WERI-Rb-1 (cell line): ENCODE measurements at places on chromosomes 6 and 20.
A peak's percentile ranks its signal among the peaks of the same experiment; 100 is the strongest.

- DNase-seq = no peak
Observed at GRCh38 chr20:35174458-35175216, 2.8 kb downstream of the PROCR start.

DNA sequence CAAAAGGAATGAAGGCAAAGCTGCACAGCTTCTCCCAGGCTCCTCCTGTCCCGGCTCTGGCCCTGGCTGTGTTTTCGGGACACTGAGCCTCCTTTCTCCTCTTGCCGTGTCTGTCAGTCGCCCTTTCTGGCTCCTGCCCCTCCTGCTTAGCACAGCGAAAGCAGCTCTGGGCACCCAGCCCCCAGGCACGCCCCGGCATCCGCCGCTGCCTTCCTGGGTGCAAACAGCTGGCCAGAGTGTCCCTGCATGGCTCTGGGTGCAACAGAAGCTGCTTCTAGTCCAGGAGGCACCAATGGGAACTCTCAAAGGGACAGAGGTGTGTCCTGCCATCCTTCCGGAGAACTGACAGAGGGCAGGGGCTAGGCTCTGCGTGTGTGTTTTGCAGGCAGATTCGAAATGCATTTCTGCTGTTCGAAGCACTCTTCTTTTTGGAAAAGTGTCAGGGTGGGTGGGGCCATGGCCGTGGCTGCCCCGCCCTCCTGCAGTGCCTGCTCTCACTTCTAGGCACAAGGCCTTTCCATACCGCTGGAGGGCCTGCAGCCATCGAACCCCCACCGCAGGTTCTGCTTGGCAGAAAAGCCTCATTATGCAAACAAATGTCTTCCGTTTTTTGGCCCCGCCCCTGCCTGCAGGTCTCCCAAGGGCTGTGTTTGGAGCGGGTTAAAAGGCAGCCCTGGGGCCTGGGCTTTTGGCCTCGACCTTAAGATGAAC is 15.5 kb downstream of the COL9A3 start:
- DNase-seq = no peak

DNA sequence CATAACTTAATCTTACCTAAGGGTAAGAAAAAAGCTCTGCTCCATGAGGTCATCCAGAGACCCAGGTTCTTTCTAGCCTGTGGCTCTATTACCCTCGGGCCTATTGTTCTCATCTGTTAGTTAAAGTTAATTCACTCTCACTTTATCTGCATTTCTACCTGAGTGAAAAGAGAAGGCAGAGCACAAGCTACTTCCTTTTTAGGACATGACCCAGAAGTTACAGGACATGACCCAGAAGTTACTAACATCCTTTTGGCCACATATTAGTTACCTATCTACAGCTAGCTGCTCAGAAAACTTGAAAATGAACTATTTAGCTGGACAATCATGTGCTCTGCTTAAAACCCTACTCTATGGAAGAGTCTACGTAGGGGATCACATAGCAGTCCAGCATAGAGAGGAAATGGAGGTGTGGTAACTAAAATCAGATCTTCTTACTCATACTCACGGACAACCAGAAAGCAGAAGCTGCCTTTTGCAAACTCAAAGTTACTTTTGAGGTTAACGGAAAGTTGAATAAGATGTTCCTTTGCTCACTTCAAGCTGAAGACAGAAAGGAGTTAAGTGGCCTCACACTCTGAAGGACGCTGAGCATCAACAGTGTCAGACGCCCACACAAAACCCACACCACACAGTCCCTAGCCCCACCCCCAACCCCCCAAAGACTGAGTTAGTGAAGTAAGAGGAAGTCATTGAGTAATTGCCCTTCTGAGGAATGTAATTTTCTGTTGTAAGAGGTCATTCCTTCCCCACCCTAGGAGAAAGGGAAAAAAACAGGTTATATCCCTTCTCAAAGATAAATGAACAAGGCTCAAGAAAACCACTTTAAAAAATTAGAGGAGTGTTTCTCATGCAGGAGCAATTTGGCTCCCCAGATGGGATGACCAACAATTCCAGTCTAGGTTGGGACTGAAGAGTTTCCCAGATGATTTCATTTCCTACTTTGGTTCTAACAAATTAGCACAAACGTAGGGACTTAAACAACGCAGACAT is 45.9 kb upstream of the TAB2 start:
- DNase-seq = no peak

DNA sequence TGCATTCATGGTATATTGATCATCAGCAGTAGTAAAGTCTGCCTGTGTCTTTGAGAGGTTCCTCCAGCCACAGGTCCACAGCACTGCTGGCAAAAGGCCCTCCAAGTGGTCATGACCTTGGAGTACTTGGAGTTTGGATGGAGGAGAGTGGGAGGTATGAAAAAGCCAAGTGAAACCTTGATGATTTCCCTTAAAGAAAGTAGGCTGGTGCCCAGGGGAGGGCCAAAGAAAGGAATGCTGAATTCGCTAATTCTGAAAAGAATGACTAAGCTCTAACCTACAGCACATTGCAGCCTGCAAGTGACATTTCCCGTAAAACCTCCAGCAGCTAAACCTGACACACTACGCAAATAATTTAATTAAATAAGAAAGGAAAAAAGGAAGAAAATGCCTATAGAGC is 223.4 kb upstream of the TAB2 start:
- DNase-seq = no peak

- no peak for DNase-seq
Observed at GRCh38 chr6:38555606-38556005, 84.1 kb downstream of the BTBD9 start.

GRCh38 chr6:5294392-5295211 is 33.3 kb downstream of the FARS2 start:
- no peak for DNase-seq

DNA sequence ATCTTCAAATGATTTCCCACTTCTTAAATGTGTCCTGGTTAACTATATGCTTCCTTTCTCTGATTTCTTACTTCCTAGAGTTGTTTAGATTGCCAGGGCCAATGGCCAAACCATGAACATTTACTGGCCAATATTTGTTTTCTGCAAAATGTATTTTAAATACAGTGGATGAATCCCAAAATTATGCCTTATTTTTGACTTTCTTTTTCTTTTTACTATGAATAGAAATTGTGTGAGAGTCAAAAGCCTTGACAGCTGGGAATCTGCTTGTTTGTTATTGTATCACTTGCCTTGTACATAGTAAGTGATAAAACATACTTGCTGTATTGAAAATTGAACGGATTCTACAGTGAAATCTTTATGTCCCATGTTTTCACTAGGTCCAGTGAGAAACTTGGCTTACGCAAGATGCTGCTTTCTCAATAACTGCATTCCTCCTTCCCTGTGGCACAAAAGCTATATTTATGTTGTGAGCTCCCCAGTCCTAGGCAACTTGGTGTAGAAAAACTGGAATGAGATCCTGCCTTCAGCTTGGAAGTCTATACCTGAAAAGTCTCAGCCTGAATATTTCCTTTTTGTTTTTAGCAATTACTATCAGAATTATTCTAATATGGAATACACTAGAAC is 295.2 kb downstream of the EPHA7 start:
- DNase-seq = no peak

DNA sequence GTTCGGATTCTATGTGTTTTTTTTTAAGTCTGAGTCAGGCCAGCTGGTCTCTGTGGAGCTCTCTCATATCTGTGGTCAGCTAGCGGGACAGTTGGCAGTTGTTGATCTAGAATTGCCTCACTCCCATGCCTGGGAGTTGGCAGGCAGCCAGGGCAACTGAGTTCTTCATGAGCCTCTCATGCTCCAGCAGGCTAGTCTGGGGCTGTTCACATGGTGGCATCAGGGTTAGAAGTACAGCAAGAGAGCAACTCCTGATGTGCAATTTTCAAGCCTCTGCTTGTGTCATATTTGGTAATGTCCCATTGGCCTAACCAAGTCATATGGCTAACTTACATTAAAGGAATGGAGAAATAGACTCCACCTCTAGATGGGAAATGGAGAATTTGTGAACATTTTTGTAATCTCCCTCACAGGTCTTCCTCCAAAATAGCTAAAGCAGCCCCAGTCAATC is 6.7 kb upstream of the IFT52 start:
- no peak for DNase-seq

DNA sequence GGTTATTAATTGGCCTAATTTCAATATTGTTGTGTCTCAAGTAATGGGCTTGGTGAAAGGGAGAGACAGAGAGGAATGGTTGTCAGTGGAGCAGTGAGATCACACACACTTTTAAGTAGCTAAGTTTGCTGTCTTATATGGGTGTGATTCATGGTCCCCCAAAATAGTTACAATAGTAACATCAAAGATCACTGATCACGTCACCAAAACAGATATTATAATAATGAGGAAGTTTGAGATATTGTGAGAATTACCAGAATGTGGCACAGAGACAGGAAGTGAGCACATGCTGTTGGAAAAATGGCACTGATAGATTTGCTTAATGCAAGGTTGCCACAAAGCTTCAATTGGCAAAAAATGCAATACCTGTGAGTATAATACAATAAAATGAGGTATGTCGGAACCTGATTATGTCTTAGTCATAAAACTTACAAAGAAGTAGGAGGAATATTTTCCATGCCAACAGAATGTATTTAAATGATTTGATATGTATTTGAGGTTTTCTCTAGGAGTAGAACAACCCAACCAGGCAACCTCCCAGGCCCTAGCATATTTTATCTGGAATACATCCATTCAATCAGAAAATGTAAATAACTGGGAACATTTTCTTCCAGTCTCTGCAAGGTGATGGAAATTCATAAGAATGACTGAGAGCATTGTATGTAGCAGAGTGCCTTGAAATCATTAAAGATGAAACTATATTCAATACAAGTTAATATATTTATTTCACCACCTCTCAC is 167.8 kb downstream of the CARMIL1 start:
- no peak for DNase-seq

DNA sequence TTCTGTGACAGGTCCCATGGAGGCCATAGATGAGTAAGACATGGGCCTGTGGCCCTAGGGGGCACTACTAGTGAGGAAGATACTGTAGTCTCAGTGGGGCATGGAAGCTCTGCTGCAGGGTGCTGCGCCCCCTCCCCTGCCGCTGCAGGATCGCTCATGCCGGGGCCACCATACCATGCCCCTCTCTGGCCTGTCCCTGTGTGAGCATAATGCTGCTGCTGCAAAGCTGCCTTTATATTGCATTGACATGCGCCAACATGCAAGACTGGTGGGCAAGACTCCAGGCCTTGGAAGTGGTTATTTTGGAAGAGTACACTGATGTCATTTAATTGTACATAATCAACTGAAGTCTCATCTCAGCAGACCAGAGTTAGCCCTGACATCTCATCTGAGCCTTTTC is 60.0 kb downstream of the TOX2 start:
- DNase-seq = no peak

- peak; percentile 20 for DNase-seq
Observed at GRCh38 chr20:50670126-50670862, 21.0 kb downstream of the RIPOR3 start.

DNA sequence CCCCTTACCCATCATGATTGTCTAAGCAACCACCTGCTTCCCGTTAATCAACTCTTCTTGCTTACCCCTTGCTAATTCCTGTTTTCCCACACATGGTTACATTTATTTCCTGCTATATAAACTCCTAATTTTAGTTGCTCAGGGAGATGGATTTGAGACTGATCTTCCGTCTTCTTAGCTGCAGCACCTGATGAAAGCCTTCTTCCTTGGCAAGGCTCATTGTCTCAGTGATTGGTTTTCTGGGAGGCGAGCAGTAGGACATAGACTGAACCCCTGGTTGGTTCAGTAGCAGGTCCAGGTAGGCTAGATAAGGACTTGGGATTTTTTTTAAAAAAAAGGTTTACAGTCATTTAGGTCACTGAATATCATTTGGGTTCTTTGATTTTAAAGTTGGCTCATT is 50.4 kb downstream of the PRND start:
- DNase-seq = no peak

- DNase-seq = no peak
Observed at GRCh38 chr6:141667580-141668309, 465.0 kb upstream of the GJE1 start.

- DNase-seq = no peak
Observed at GRCh38 chr6:81759782-81760181, 7.3 kb upstream of the TENT5A start.

DNA sequence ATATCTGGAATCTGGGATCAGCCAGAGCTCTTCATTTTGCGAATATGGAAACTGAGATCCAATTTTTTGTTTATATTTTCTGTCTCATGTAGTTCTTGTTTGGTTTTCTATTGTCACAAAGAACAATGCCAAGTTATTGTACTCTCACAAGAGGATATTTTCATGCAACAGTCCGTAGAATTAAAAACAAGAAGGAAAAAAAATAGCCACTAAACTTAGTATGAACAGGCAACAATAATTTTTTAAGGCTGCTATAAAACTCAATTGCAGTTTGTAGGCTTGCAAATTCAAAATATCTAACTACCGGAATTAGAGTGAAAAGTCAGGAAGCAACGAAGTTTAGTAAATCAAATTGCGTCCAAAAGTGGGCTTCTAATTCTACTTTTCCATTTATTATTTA is 1.2 kb downstream of the POPDC3 start:
- DNase-seq = no peak

GRCh38 chr20:62887152-62887859 is 25.7 kb upstream of the TCFL5 start:
- no peak for DNase-seq

- no peak for DNase-seq
Observed at GRCh38 chr6:170523256-170524171, 29.6 kb downstream of the PSMB1 start.

- DNase-seq = no peak
Observed at GRCh38 chr6:47157653-47158219, 115.6 kb upstream of the ADGRF1 start.

DNA sequence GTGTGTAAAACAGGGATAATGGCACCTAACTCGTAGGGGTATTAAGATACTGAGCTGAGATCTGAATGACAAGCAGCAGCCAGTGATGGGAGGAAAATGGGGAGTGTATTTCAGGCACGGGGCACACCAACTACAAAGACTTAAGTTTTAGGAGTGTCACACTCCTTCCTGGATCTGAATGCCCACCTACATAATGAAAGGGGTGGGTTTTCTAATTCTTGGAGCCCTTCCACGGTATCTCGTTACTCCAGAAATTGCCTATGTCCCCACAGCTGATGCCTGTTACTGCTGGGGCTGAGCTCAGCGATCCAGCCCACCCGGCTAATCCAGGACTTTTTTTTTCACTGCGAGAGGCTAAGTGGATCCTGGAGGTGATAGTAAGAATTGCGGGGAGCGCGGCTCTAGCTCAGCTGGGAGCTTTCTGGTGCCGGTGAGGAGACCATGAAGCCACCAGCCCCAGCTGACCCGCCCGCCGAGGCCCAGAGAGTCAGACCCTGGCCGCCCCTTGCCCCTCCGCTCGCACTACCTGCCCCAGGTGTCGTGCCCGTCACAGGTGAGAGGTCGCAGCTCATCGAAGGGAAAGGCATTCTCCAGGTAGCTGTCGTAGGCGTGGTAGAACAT is 727 bp downstream of the EDEM2 start:
- peak; percentile 51 for DNase-seq

- peak; percentile 76 for DNase-seq
Observed at GRCh38 chr6:52233975-52234823, 10.1 kb downstream of the IL17F start.

GRCh38 chr6:121236984-121237383 is 97.3 kb downstream of the TBC1D32 start:
- no peak for DNase-seq

GRCh38 chr6:22884456-22884855 is 315.1 kb downstream of the HDGFL1 start:
- DNase-seq = no peak

- DNase-seq = no peak
Observed at GRCh38 chr6:117381749-117382148, 44.0 kb downstream of the ROS1 start.
